ENCODE measurements at places on chromosomes 4 and X. TPM values are rescaled to one million over a fixed set of nuclear protein-coding genes. Genes with fewer than 3 reads are reported as not detected.

DNA sequence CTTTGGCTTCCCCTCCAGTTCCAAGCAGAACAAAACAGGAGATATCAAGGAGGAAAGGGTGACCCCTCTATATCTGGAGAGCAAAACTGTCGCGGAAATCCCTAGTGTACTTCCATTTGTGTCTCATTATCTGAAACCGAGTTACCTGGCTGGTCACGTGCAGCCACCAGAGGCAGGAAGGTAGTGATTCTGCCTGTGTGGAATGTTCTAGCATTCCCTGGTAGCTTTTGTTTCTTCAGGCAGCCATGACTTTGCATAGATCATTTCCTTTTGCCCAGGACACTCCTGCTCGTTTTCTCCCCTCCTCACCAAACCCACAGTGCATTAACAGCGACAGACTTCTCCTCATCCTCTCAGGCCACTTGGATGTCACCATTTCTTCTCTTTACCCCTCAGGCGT, 107.9 kb downstream of the PTTG2 start:
- peak overlapping the region; percentile 36 for H3K27ac ChIP-seq
- no peaks in the 10 kb centered on the region for H3K27me3 ChIP-seq
- peaks cover 55% of the 10 kb centered on the region for H3K4me1 ChIP-seq
- no peak for DNase-seq
- H3K36me3 ChIP-seq = peaks cover 36% of the 10 kb centered on the region
- no peak overlapping the region for H3K4me3 ChIP-seq

DNA sequence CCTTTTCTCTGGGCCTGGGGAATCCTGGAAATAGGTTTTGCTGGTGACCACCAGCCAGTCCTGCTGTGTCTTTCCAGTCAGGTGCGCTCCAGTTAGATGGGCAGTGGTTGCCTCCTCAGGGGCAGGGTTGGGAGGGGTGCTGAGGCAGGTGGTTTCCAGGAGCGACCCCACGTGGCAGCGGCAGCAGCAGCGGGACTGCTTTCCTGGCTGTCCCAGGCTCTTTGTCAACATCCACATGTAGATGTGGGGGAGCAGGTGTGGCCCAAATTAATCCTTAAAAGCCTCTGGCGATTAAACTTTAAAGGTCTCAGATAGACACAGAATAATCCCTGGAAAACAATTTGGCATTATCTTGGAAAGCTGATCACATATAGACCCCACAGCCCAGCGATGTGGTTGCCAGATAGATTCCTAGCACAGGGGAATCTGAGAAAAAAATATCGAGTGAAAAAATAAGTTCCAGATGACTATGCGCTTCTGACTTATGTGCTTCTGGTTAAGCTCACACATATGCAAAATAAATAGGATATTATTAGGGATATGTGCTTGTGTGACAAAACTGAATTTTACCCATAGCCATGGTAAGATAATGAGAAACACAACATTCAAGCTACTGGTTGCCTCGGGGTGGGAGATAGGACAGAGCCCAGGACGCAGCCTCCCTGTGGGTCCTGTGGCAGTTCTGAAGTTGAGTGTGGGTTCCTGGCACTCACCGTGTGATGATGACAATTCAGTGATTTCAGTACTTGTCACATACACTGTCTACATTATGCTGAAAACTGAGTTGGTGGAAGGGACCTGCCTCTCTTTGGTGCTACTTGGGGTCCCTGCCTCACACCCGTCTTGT, 336.4 kb downstream of the ARHGAP10 start:
- peak overlapping the region; percentile 2 for H3K27ac ChIP-seq
- peaks cover 26% of the 10 kb centered on the region for H3K4me1 ChIP-seq
- H3K4me3 ChIP-seq = no peak overlapping the region

- no peak overlapping the region for H3K27ac ChIP-seq
- no peaks in the 10 kb centered on the region for H3K27me3 ChIP-seq
- no peak overlapping the region for H3K4me3 ChIP-seq
- DNase-seq = no peak
- H3K36me3 ChIP-seq = no peaks in the 10 kb centered on the region
Observed at GRCh38 chrX:2781226-2781571, 29.4 kb downstream of the XG start.

- H3K4me3 ChIP-seq = no peak overlapping the region
- H3K27me3 ChIP-seq = no peaks in the 10 kb centered on the region
- no peaks in the 10 kb centered on the region for H3K4me1 ChIP-seq
- no peak for DNase-seq
Observed at GRCh38 chrX:15619053-15619755, 18.4 kb upstream of the ACE2 start.

- no peak overlapping the region for H3K4me3 ChIP-seq
- no peaks in the 10 kb centered on the region for H3K27me3 ChIP-seq
- H3K36me3 ChIP-seq = no peaks in the 10 kb centered on the region
- no peak overlapping the region for H3K27ac ChIP-seq
Observed at GRCh38 chr4:63817196-63817865, 591.9 kb downstream of the TECRL start.

- no peaks in the 10 kb centered on the region for H3K4me1 ChIP-seq
- H3K36me3 ChIP-seq = no peaks in the 10 kb centered on the region
- no peak overlapping the region for H3K27ac ChIP-seq
- no peak for DNase-seq
- H3K4me3 ChIP-seq = no peak overlapping the region
Observed at GRCh38 chrX:40538406-40538805, 42.4 kb upstream of the ATP6AP2 start.

Gene BST1
- 2.5 TPM for polyA plus RNA-seq

Gene USP17L22
- polyA plus RNA-seq = not detected

All from heart left ventricle (tissue), 16 donors.